ENCODE measurements at places on chromosomes 16 and 17. TPM values are rescaled to one million over a fixed set of nuclear protein-coding genes. Genes with fewer than 3 reads are reported as not detected.
A peak's percentile ranks its signal among the peaks of the same experiment; 100 is the strongest.

CACNG3 gene
- total RNA-seq, result not detected

- no peak for DNase-seq
These were observed 72.0 kb upstream of the ZNF750 start for GRCh38 chr17:82911822-82912221.

CSH1 gene
- not detected for total RNA-seq

C16orf92 gene
- total RNA-seq, result not detected

DNA sequence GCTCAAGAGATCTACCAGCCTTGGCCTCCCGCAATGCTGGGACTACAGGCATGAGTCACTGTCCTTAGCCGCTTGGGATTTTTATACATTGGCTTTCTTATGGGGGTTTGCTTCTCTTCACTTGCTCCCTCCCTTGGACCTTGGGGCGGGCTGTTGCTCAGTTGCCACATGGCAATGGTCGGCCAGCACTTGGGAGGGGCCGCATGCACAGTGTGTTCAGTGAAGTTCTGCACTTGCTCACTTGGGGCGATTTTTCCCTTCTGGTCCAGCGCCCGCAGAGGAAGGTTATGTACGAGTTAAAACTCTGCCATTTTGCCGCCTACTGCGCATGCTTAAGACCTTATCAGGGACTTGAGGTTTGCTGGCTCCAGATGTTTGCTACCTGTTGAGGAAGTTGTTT lies 1367.6 kb upstream of the CDH8 start:
- no peak for DNase-seq

GRCh38 chr17:75950421-75950820 lies 9.6 kb upstream of the FBF1 start:
- DNase-seq, result no peak

DNA sequence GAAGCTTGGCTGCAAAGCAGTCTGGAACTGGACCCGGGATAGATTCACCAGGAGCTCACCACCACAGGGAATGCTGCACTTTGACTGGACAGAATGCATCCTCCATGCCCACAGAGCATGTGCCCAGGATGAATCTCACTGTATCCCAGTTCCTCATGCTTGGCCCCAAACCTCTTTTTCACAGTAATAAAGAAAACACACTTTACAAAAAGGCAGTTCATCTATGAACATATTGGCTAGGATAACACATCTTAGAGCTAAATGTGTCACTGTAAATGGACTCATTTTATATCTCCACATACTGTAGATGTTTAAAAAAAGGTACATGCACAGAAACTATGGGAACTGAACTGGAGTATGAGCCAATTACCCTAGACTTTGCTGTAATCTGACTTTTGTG lies 266.9 kb downstream of the TOX3 start:
- no peak for DNase-seq

SGSH gene
- 22.7 TPM for total RNA-seq

GRCh38 chr17:28325211-28325610 lies 6.2 kb downstream of the TMEM97 start:
- DNase-seq, result no peak

COA3 gene
- total RNA-seq, result 31.4 TPM

GRCh38 chr16:79261944-79262552 lies 338.5 kb downstream of the MAF start:
- DNase-seq, result no peak

G6PC1 gene
- total RNA-seq, result not detected

GRCh38 chr16:69476920-69477443 lies 52.6 kb downstream of the CYB5B start:
- DNase-seq, result no peak

HERPUD1 gene
- total RNA-seq, result 136 TPM

DNA sequence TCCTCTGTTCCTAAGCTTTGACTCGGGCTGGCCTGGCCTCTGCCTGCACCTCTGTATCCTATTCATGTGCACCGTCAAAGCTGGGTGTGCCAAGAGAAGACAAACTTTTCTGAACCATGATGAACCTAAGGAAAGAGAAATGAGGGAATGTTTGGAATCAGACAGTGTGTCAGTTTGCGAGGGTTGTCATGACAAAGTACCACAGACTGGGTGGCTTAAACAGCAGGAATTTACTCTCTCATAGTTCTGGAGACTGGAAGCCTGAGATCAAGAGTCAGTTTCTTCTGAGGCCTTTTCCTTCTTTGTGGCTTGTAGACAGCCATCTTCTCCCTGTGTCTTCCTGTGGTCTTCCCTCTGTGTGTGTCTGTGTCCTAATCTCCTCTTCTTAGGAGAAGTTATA lies 129.0 kb downstream of the KATNIP start:
- no peak for DNase-seq

DNA sequence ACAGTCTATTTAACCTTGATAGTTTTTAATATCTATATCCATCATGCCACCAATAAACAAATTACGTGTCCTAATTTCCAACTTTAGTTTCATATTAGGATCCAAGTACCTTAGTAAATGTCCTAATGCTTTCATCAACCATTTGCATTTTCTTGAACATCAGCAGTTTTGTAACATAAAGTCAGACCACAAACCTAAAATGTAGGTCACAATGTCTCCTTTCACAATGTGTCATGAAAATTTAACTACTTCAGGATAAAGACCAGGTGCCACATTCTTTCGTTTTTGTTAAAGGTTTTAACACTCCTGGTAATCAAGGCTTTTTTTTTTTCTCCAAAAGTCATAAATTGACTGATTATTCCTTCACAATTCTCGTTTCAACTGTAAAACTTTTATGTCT lies 310.7 kb upstream of the PMFBP1 start:
- DNase-seq, result no peak

GRCh38 chr16:49089533-49089932 lies 192.1 kb downstream of the CBLN1 start:
- DNase-seq, result no peak

- DNase-seq, result no peak
These were observed 22.9 kb downstream of the CHCT1 start for GRCh38 chr17:60445144-60445543.

DNA sequence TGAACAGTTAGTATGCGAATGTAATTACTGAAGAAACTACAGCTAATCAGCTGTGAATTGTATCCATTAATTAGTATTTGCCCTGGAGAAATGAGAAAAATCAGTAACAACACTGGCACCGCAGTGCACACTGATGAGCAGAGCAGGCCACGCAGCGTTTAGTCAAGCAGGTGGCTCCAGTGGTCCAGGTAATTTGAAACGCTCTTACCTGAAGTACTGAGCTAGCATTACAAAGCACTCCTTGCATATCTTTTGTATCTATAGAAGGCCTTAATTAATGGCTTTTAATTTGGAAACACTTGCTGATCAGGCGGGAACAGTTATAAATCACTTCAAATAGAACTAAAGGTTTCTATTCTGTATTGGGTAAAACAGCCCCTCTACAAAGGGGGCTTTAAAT lies 76.4 kb downstream of the TOX3 start:
- DNase-seq, result no peak

CCL7 gene
- total RNA-seq, result not detected

- no peak for DNase-seq
These were observed 56.1 kb upstream of the TMC5 start for GRCh38 chr16:19361587-19361986.

DNA sequence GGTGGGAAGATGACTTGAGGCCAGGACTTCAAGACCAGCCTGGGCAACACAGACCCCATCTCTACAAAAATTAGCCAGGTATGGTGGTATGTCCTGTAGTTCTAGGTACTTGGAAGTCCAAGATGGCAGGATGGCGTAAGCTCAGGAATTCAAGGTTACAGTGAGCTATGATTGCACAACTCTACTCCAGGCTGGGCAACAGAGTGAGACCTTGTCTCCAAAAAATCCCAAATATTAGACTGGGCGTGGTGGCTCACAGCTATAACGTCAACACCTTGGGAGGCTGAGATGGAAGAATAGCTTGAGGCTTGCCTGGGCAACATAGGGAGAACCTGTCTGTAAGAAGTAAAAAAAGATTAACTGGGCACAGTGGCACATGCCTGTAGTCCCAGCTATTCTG lies 30.8 kb downstream of the SUZ12 start:
- no peak for DNase-seq

- peak; percentile 71 for DNase-seq
These were observed 18.3 kb downstream of the CIITA start for GRCh38 chr16:10895053-10895946.
